ENCODE measurements at places on chromosomes 6 and 20.

- DNase-seq = no peak
Measured at GRCh38 chr20:62885896-62886708, 24.5 kb upstream of the TCFL5 start.

- no peak for DNase-seq
Measured at GRCh38 chr6:104768906-104769305, 90.8 kb downstream of the HACE1 start.

- DNase-seq = peak; percentile 84
Measured at GRCh38 chr6:39934131-39934757, at the start of gene MOCS1. MOCS1 (minus strand) TSS chr6:39934462; CDS start chr6:39934417, 45 bp downstream.

DNA sequence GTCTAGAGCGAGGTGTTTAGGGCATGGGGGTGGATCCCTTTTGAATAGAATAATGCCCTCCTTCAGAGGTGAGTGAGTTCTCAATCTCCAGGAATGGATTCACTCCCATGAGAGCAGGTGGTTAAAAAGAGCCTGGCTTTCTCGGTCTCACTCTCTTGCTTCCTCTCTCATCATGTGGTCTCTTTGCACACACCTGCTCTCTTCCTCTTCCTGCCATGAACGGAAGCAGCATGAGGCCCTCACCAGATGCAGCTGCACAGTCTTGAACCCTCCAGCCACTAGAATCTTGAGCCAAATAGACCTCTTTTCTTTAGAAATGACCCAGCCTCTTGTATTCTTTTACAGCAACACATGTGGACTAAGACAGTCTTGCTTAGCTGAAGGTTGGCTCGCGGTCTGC lies 119.3 kb downstream of the BMP7 start:
- no peak for DNase-seq

DNA sequence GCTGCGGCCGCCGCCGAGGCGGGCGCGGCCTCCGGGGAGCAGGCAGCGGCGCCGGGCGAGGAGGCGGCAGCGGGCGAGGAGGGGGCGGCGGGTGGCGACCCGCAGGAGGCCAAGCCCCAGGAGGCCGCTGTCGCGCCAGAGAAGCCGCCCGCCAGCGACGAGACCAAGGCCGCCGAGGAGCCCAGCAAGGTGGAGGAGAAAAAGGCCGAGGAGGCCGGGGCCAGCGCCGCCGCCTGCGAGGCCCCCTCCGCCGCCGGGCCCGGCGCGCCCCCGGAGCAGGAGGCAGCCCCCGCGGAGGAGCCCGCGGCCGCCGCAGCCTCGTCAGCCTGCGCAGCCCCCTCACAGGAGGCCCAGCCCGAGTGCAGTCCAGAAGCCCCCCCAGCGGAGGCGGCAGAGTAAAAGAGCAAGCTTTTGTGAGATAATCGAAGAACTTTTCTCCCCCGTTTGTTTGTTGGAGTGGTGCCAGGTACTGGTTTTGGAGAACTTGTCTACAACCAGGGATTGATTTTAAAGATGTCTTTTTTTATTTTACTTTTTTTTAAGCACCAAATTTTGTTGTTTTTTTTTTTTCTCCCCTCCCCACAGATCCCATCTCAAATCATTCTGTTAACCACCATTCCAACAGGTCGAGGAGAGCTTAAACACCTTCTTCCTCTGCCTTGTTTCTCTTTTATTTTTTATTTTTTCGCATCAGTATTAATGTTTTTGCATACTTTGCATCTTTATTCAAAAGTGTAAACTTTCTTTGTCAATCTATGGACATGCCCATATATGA lies 3.2 kb downstream of the MARCKS start:
- DNase-seq = peak; percentile 4

DNA sequence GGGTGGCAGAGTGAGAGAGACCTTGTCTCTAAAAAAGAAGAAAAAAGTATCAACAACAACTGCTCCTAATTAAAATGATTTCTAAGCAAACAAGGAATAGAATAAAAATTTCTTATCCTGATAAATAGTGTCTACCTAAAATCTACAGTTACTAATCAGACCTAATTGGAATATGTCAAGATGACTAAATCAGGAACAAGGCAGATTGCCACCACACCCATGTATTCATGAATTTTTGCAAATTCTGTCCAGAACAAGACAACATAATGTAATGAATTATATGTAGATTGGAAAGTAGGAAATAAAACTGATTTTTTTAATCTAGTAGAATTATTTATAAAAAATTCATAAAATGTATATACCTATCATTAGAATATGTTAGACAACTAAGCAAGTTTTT lies 339.8 kb downstream of the NKAIN2 start:
- DNase-seq = no peak

DNA sequence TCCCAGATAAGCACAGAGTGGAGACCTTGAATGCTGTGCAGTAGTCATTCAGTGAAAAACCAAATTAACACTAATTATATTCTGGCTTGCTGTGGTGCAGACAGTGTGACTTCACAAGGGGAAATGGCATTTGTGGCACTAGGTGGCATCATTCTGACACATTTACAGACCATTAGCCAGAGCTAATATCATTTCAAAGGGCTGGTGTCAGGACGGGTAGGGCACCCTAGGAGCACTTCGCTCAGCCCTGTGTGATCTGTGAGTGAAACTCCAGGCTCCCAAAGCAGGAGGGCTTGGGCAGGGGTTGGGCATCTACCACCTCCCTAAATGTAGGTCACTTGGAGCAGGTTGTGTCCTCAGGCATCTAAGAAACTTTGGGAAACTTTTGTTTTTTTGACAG lies 555.8 kb downstream of the PKHD1 start:
- no peak for DNase-seq

DNA sequence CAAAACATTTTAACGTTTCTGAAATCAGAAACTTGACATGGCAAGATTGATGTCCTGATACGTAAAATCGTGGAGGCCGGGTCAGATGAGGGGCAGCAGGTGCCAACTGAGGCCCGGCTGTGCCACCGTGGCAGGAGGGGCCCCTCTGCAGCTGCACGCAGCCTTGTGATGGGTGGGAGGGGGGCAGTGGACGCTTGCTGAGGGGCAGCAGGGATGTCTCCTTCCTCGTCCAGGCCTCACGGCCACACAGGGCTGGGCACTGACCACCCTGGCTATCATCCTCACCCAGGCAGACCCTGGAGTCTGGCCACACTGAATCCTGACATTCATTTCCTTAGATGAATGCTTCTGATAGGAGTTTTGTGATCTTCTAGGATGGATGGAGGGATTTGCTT lies 114.7 kb downstream of the ERMARD start:
- no peak for DNase-seq

DNA sequence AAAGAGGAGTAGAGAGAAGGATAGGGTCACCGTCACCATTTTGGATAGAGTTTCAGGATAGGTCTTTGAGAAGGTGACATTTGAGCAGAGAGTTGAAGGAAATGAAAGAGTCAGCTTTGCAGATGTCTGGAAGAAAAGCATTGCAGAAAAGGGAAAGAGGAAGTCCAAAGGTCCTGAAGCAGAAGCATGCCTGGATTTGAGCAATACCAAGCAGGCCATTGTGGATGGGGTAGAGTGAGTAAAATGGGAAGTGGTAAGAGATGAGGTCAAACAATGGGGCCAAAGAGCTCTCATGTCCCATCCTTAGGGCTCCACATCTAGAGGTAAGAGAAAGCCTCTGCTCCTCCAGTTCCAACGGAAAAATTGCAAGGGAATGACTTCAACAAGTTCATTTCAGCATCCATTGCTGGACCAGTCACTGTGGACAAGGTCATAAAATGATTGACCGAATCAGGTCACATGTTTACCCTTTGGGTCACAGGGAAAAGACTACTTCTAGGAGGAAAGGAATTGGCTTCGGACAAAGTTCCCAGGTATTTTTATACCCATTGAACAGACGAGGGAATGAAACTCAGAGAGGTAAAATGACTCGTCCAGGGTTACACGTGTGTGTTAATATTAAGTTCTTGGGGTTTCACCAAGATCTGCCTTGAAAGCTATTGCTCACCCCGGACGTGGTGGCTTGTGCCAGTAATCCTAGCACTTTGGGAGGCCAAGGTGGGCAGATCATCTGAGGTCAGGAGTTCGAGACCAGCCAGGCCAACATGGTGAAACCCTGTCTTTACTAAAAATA lies 6.6 kb upstream of the SAMHD1 start:
- no peak for DNase-seq

DNA sequence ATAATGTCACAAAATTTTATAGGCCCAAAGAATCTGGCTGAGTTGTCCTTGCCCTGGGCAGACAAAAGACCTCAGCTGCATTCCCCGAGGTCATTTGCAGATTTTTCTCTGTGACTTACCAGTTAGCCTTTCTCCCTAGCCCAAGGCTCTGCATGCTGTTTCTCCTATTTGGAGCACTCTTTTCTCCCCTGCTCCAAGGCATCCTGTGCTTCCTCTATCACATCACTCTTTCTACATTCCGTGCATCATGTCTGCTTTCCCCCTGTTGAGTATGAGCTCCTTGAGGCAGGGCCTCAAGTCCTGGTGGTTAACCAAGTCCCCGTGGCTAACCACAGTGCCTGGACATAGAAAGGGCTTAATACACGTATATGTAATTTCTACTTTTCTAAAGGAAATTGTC lies 593 bp upstream of the GSTA3 start:
- no peak for DNase-seq

DNA sequence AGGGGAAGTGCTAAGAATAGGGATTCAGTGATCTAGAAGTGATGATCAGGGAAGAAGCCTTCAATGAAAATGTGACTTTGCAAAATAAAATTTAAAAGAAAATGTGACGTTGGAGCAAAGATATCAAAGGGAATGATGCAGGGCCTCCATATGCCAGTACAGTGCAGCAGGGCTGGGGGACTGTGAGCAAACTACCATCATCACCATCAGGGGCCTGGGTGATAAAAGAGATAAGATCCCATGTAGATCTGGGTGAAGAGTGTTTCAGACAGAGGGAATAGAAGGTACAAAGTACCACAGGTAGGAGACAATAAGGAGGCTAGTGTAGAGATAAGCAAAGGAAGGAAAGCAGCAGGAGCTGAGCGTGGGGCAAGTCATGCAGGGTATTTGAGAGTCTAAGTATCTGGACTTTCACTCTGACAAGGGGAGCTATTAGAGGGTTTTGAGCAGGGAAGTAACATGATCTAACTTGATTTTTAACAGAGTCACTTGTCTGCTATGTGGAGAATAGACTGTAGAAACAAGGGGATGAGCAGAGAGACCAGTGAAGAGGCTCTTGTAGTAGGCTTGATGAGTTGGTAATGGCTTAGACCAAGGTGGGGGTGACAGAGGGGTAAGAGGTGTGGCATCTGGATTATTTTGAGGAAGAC lies 295.6 kb downstream of the ZFAND3 start:
- no peak for DNase-seq

GRCh38 chr6:84854811-84855400 lies 90.5 kb upstream of the TBX18 start:
- no peak for DNase-seq

Measured in nephron progenitor cell (in vitro differentiated cells).